ENCODE measurements at places on chromosomes 6 and 20.

DNA sequence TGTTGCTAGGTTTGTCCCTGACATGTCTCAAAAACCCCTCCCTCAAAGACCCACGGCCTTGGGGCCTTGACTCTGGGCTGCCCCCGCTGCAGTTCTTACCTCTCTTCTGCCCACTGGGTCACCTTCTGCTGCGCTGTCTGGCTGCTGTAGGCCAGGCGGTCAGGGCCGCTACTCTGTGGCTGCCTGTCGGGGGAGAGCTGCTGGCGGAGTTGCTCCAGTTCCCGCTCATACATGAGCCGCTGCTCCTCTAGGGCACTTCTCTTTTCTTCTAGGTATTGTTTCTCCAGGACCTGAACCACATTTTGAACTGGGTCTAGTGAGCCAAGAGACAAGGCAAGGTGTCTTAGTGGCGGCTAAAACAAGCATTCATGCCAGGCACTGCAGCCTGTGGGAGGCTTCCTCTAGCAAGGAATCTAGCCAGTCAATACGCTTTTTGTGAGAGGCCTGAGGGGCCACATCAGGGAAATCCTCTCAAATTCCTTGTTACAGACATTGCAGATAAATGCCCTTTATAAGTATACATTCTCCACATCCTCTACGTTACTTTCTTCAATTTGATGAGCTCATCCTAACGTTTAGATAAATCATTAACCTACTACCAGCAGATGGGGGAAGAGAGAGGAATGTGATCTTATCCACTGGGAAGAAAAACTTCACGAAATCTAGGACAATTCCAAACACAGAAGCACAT, 110.3 kb upstream of the NUP153 start:
- H3K4me3 ChIP-seq = no peak overlapping the region
- DNase-seq = no peak
- H3K27me3 ChIP-seq = peaks cover 4% of the 10 kb centered on the region
- H3K4me1 ChIP-seq = no peaks in the 10 kb centered on the region
- H3K27ac ChIP-seq = no peak overlapping the region
- H3K36me3 ChIP-seq = no peaks in the 10 kb centered on the region

DNA sequence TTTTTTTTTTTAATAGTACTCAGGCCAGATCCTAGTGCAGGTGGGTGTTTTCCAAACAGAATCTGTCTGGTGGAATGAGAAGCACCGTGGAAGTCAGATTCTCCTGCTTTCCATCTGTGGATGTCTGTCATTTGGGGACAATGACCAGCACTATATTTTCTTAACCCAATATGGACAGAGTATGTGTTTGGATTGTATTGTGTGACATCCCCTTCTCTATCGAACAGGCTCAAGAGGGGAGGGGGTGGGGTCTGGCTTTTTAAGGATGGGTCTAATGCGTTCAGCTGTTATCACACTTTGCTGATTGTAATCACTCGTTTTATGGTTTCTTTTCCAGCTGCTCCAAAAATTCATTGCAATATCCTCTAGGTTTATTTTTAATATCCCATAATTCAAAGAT, 197.5 kb upstream of the CEP162 start:
- no peaks in the 10 kb centered on the region for H3K36me3 ChIP-seq
- no peak overlapping the region for H3K4me3 ChIP-seq
- H3K27me3 ChIP-seq = peaks cover 3% of the 10 kb centered on the region
- H3K4me1 ChIP-seq = no peaks in the 10 kb centered on the region

DNA sequence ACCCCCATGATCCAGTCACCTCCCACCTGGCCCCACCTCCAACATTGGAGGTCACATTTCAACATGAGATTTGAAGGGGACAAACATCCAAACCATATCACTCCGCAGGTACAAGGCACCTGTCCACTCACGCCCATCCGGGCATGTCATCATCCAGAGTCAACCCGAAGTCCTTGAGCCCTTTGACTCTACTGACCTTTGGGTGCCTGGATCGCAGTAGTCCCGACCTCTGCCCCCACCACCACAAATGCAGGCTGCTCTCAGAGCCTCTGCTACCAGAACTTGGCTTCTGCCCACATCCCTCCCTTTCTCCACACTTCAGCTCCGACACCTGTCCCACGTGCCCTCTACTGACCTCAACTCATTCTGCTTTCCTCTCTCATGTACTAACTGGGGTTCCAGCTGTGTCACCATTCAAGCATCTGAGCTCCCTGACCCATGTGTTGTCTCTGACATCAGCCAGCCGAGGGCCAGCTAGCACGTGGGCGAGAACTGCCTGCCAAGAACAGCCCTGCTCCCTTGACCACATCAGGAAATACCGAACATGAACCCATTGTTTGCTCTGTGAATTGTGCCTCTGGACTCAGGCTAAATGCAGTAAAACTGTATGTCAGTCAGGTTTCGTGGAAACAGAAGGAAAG, 498.3 kb upstream of the SULF2 start:
- H3K36me3 ChIP-seq = no peaks in the 10 kb centered on the region
- no peak overlapping the region for H3K4me3 ChIP-seq
- no peaks in the 10 kb centered on the region for H3K27me3 ChIP-seq
- no peaks in the 10 kb centered on the region for H3K4me1 ChIP-seq
- H3K27ac ChIP-seq = no peak overlapping the region
- no peak for DNase-seq

DNA sequence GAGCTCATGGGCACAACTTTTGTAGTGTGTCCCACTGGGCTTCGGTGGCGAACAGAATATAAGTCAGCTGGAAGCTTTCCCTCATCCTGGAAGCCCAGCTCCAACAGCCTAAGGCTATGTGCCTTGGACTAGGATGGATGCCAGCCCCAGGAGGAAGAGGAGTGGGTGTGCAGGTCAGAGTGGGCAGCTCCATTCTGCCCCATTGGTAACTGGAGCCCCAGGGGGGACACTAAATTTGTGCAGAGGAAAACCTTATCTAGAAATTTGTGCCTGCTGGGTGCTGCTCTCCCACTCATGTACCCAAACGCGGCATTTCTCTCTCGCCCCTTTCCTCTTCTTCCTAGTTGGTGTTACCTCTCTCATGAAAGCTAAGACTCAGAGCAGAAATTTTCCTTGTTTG, 253.9 kb upstream of the MAN1A1 start:
- no peak overlapping the region for H3K4me3 ChIP-seq
- H3K27ac ChIP-seq = no peak overlapping the region
- H3K36me3 ChIP-seq = no peaks in the 10 kb centered on the region
- H3K4me1 ChIP-seq = no peaks in the 10 kb centered on the region

DNA sequence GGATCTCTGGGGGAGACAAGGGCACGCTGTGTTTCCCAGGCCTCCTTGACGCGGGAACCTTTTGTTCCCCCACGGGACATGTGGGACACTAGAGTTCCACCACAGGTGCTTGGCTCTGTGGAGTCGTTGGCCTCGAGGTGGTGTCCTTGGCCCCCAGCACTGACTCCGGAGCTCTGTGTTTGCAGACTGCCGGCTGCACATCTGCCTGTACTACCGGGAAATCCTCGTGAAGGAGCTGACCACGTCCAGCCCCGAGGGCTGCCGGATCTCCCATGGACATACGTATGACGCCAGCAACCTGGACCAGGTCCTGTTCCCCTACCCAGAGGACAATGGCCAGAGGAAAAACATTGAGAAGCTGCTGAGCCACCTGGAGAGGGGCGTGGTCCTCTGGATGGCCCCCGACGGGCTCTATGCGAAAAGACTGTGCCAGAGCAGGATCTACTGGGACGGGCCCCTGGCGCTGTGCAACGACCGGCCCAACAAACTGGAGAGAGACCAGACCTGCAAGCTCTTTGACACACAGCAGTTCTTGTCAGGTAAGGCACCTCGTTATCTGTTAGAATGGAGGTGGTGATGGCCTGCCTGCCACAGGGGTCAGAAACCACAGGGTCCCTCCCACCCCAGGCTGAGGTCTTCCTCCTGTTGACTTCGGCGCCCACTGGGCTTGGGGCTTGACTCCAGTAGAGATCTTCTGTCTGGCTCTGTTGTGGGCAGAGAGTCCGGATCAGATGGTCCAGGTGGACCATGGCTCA, 9.9 kb downstream of the IRF4 start:
- H3K36me3 ChIP-seq = peaks cover 95% of the 10 kb centered on the region
- H3K4me3 ChIP-seq = peak overlapping the region; percentile 76
- peak overlapping the region; percentile 93 for H3K27ac ChIP-seq
- peaks cover 85% of the 10 kb centered on the region for H3K4me1 ChIP-seq
- DNase-seq = no peak

GRCh38 chr20:31790401-31790800, 28.8 kb upstream of the MYLK2 start:
- peaks cover 2% of the 10 kb centered on the region for H3K4me1 ChIP-seq
- H3K27ac ChIP-seq = no peak overlapping the region
- DNase-seq = no peak
- H3K4me3 ChIP-seq = no peak overlapping the region
- peaks cover 50% of the 10 kb centered on the region for H3K36me3 ChIP-seq
- H3K27me3 ChIP-seq = no peaks in the 10 kb centered on the region

GRCh38 chr6:41459738-41460137, 86.4 kb upstream of the FOXP4 start:
- no peak overlapping the region for H3K27ac ChIP-seq
- no peak for DNase-seq
- H3K4me3 ChIP-seq = no peak overlapping the region
- H3K4me1 ChIP-seq = no peaks in the 10 kb centered on the region
- H3K36me3 ChIP-seq = no peaks in the 10 kb centered on the region

- no peak overlapping the region for H3K4me3 ChIP-seq
- DNase-seq = no peak
- peaks cover 8% of the 10 kb centered on the region for H3K27me3 ChIP-seq
- no peaks in the 10 kb centered on the region for H3K36me3 ChIP-seq
Measured at GRCh38 chr6:167164261-167164660, 6.5 kb upstream of the GPR31 start.
